ENCODE measurements at places on chromosomes 1 and 21.

- DNase-seq = no peak
Measured at GRCh38 chr1:77015748-77016341, 148.6 kb downstream of the ST6GALNAC5 start.

DNA sequence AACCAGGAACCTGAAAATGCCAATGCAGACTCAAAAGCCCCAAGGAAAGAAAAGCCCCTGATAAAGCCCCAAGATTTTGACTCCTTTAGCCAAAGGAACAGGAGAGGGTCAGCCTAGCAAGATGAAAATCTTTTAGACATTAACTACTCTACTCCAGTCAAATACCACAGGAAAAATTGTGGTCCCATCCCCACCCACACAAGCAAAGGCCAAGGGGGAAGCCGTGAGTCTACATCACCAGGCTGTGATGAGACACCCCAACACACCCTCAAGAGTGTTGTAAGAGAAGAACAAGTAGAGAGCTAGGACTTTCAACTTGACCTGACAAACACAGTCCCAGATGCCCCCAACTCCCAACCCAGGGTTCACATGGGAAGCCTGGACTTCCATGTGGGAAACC lies 192.8 kb upstream of the NR5A2 start:
- no peak for DNase-seq

GRCh38 chr1:94522304-94522703 lies 19.3 kb downstream of the F3 start:
- no peak for DNase-seq

DNA sequence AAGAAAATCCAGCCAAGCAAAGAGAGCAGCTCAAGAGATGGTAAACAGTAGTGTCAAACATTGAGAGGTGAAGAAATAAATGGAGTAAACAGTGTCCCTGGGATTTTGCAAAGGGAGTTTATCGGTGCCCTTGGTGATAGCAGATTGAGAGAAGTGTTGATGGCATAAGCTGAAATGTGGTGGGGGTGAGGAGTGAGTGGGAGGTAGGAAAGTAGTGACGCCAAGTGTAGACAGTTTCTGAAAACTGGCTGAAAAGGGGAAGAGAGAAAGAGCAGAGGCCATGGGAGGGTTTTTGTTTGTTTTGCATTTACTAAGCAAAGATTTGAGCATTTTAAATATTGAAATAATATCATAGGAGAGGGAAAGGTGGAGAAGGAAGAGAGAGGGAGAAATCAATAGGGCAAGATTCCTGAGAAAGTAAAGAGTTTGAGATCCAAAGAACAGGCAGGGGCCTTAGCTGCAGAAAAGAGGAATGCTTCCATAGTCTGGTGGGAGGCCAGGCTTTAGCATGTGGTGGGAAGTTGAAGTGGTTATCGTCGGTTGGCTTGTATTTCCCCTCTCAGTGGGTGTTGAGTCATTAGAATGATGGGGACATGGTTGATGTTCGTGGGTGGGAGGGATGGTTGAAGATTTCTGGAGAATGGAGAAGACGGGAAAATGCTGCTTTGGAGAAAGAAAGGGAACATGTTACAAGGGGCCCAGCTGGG lies 26.8 kb upstream of the RASAL2 start:
- DNase-seq = no peak

DNA sequence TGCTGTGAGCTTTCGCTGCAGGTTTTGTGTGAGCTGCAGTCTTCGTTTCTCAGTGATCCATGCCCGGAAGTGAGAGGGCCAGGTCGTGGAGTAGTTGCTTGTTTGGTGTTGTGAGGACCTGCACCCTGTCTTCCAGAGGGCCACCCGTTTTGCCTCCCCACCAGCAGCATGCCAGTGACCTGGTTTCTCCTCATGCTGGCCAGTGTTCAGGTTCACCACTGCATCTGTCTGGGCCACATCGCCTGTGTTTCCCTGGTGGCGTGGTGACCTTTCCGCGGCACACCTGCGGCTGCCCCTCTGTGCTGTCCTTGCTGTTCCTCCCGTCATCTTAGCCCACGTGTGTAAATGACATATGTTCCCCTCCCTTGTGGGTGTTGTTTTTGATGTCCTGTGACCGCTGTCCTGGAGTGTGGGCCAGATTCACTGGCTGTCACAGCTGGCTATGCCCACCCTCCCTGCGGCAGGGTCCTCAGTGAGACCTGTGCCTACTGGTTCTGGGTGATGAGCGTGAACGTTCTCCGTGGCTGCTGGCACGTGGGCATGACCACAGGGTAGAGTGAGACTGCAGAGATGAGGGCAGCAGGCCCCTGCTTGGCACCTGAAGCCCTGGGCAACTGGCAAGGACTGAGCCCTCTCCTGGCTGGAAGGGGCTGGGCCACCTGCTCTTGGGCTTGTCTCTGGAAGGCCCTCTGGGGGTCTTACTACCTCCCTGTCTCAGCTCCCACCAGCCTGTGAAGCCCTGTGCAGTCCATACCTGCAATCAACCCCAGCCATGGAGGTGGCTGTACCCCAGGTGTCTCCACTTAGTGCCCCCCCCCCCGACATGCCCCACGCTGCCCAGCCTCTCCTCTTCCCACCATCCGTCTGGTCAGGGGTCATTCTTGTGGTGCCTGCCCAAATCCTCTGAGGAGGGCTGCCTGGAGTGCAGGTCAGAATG lies 7.3 kb downstream of the IBA57 start:
- no peak for DNase-seq

DNA sequence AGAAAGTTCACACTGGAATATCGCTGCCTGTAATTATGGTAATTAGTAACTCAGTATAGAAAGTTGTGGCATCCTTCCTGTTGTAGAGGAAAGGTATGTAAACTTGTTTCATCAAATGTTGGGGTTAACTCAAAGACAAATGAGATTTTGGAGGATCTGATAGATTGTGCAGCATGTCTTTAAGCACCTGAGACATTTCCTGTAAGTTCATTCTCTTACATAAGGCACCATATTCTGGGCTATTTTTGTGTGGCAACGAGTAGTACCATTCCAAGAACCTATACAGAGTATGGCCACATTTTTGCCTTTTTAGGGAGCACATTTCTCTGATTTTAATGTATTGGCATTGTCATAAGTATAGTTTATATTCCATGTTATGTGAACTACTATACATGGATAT lies 88.8 kb downstream of the CDC14A start:
- DNase-seq = no peak

DNA sequence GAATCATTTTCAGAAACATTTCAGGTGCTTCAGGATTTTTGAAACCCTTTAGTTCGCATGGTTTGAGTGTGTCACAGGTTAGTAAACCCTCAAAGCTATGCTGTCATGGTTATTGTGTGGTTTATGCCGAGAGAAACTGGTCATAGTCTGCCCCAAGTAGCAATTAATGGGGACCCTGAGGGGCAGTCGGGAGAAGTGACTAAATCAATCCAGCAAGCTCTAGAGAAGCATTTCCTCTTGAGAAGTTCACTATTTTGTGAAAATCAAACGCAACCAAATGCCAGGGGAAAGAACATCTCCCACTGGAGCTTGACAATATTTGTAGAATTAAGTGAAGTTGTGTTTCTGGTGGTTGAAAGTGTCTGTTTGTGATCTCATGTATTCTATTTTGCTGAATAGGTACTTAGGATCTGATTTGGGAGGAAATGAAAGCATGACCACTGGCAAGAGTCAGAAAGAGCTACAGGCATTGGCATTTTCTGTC lies 63.0 kb upstream of the BACH1 start:
- no peak for DNase-seq

DNA sequence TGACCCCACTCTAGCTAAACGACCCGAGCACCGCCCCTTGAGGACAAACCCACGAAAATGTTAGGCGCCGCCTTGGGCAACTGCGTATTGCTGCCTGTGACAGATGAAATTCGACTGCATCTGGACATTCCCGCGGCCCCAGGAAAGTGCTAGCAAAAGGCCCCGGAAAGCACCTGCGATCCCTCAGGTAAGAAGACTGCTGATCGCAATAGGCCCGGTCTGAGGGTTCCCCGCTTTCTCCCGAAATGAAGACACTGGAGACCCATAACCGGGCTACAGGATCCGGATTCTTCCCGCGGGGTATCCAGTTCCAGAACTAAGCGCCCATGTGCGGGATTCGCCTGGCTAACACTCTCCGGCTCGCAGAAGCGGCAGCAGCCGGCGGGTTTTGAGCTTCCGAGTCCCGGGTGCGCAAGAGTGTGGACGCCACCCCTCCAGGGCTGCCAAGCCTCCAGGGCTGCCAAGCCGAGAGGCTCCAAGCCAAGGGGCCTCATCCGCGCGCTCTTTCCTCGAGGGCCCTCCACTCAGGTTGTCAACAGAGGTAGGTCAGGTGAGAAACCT lies 157.9 kb upstream of the NBPF11 start:
- no peak for DNase-seq

GRCh38 chr1:214289574-214290272 lies 8.8 kb downstream of the SMYD2 start:
- DNase-seq = no peak

DNA sequence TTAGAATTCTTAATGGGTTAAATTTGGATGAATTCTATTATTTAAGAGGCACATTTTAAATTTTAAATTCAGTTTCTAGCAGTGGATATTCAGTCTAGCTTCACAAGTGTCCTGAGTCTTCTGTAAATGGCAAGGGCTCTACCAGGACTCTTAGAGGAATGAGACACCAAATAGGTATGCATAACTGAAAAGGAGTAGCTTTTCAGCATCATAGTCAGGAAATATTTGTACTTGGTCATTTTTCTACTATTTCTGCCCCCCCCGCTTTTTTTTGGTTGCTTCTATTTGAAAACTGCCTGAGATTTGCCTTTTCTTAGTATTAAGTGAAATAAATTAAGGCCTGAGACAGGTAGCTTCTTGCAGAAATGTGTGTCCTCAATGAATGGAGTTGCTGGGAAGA lies 80.2 kb downstream of the MAST2 start:
- DNase-seq = no peak

GRCh38 chr1:115671176-115671934 lies 29.6 kb downstream of the VANGL1 start:
- no peak for DNase-seq

- DNase-seq = no peak
Measured at GRCh38 chr1:30520476-30520875, 202.9 kb downstream of the MATN1 start.

DNA sequence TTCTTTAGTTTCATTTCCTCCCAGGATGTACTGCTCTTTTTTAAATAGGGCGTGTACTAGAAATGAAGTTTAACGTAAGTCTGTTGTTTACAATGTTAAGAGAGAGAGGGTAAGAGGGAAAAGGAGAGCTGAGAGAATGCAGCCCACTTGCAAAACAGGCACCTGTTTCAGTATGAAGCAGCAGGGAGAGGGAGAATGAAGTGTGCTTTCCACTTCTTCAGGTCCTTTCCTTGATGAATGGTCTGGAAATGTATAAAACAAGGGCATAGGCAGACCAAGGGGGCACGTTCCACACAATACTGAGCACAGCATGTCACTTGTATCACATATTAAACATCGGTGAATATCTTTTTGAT lies 2.0 kb downstream of the KCNA3 start:
- peak; percentile 26 for DNase-seq

DNA sequence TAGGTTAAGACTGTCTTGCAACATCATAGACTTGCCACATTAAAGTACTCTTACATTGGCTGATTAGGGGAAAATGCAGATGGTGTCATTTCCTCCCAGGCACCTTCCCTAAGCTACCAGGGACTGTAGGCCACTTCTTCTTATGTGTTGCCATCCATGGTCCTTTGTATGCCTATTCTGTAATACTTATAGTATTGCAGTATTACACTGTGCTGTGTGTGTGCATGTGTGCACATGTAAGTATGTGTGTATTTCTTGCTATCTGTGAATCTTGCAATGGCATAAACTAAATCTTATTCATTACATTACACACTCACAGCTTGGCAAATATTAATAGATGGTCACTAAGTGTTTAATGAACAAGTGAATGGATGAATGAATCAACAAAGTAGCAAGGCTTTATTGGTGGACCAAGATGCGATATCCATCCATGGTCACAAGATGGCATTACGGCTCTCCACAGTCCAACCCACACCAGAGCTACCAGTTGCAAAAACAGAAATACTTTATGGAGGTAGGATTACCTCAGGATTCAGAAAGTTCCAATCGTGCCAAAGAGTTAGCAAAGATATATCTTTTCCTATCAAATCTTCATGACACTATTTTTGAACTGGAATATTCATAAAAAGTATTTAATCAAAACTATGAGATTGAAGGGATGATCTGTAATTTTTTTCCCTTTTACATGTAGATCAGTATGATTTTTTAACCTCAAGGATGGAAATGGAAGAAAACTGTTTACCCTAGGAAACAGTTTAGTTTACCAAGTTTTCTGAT lies 160.2 kb downstream of the DENND1B start:
- peak; percentile 71 for DNase-seq

GRCh38 chr1:65309304-65310077 lies at the start of gene DNAJC6:
DNAJC6 (plus strand) TSS chr1:65309543; CDS start chr1:65309746, 203 bp downstream.
- DNase-seq = peak; percentile 81

DNA sequence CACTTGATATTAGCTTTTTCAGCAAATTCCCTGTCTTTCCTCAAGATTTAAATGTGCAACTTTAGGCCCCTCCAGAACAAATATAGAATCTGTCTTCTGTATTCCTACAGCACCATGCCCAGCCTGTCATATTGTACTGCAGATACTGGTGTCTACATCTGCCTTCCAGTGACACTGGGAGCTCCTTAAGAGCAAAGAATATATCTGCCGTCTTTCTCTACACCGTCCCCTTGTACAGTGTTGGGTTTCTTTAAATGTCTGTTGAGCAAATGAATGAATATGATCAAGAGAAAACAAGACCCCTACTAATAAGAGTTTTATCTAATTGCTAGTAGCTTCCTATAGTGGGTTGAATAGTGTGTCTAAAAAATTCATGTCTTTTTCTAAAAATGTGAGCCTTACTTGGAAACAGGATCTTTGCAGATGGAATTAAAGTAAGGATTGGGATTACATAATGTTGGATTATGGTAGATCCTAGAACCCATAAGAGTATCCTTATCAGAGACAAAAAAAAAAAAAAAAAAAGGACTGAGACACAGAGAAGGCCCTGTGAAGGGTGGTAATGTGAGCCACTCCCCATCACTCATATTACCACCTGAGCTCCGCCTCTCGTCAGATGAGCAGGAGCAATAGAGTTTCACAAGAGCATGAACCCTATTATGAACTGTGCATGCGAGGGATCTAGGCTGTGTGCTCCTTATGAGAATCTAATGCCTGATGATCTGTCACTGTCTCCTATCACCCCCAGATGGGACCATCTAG lies 128.6 kb downstream of the FAF1 start:
- DNase-seq = no peak

DNA sequence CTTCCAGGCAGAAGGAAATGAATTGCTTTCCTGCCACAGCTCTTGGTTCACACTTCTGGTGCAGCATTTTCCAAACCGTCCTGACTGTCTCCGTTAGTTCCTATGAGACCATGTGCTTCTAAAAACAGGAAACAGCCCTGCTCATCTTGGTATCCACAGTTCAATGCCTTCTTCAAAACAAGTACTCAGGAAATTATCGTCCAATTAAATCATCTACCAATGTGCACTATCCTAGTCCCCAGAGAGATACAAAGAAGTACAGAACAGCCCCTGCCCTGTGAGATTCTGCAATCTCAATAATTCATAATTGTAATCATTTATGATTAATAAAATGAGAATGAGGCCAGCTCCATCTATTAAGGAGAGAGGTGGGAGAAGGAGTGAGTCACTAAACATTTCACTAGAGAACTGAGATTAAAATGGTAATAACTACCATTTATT lies 11.2 kb downstream of the CLEC20A start:
- no peak for DNase-seq
